Cerebellar nuclear complex (tissue), 1 donor: ENCODE measurements at places on chromosomes 4 and X.
A peak's percentile ranks its signal among the peaks of the same experiment; 100 is the strongest.

- peak; percentile 9 for DNase-seq
Observed at GRCh38 chrX:101417981-101418841, 10.2 kb downstream of the HNRNPH2 start.

DNA sequence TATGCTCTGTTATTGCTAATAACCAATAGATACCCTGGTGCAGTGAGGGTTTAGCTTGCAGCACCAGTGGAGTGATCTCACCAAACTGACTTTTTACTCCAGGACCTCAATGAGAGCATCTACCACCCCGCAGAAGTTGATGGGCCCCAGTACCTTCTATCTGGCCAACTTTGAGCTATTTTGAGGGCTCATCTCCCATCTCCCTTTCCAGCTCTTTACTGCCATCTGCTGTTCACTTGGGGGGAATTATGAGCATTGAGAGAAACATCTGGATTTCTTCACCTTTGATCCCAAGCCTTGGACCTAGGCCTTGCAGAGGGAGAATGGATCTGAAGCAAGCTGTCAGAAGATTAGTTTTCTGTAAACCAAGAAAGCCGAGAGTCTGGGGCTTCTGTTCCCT is 143.6 kb downstream of the TMEM164 start:
- DNase-seq: no peak

- DNase-seq: no peak
Observed at GRCh38 chr4:20194123-20195013, 57.3 kb upstream of the SLIT2 start.

- DNase-seq: no peak
Observed at GRCh38 chr4:95541889-95542607, 6.7 kb downstream of the UNC5C start.

GRCh38 chrX:34987646-34988045 is 45.0 kb downstream of the FAM47B start:
- no peak for DNase-seq

DNA sequence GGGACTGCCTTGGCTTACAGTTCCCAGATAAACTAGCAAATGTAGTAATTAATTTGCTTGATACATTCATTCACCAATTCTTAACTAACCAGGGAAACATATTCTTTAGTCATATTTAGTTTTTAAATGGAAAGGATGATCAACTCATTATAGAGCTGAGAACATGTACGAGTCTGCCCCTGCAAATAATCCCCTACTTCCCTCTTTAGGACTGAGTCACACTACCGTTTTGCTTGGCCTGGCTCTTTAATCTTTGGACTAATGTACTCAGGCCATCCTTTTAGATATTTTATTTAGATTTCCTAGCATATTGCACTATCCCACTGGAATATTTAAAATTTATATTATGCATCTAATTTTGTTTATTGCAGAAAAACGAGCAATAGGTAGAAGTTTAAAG is 105.5 kb upstream of the LCORL start:
- DNase-seq: no peak

DNA sequence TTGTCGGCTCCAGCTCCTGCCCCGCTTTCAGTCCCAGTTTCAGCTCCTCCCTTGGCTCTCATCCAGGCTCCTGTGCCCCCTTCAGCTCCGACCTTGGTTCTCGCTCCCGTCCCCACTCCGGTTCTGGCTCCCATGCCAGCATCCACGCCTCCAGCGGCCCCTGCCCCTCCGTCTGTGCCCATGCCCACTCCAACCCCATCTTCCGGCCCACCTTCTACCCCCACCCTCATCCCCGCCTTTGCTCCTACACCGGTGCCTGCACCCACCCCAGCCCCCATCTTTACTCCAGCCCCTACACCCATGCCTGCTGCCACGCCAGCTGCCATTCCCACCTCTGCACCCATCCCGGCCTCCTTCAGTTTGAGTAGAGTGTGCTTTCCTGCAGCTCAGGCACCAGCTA is 31.2 kb downstream of the BCORL1 start:
- no peak for DNase-seq

- DNase-seq: no peak
Observed at GRCh38 chr4:160510928-160511327, 1408.0 kb downstream of the RAPGEF2 start.

DNA sequence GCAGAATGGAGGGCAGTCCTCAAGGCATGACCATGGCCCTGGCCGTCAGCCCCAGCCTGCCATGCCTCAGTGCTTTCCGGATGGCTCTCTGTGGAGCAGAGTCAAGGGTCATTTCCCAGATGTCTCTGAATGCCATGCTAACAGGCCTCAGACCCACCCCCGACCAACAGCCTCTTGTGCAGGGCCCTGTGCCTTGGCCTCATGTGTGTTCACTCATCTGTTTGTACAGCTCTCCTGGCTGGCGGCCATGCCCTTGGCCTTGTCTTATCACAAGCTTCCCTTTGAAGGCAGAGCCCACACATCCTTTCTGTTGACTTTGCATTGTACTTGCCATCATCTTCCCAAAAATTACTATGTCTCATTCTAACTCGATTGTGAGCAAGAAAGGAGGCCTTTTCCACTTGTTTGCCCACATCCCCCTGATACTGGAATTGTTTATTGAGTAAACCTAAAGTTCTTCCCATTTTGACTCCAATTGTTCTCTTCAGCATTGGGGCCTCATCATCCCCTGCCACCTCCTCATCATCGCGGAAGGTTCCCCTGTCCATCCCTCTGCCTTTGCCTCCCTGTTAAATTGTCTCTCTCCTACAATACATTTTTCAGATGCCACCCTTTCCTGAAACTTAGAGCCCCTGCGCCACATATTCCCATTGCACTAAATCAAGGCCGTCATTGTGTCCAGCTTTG is 6.3 kb downstream of the CA5B start:
- DNase-seq: no peak

GRCh38 chrX:125203737-125204578 is 115.7 kb upstream of the TEX13C start:
- no peak for DNase-seq

DNA sequence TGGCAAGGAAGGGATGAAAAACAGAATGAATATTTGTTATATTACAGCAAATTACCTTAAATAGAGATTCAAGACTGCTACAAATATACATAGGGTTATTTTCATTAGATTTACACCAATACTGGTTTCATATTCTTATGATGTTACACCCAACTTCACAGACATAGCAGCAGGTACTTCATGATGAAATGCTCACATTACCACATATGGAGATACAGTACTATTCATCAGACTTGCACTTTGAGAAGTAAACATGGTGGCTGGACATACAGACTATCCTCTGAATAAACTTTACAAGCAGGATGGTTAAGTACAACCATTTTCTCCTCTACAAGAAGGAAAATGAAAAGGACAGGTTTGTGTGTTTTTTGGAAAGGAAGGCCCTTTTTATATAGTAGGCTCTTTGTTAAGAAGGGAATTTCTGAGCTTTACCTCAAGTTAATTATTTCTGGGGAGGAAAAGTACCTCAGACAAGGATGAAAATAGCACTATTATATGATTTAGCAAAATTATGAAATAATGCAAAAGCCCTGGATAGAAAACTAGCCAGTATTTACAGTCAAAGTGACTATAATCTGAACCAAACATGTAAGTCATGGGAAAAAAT is 12.0 kb upstream of the FAM120C start:
- no peak for DNase-seq

- DNase-seq: no peak
Observed at GRCh38 chr4:14023896-14024295, 396.4 kb upstream of the BOD1L1 start.

DNA sequence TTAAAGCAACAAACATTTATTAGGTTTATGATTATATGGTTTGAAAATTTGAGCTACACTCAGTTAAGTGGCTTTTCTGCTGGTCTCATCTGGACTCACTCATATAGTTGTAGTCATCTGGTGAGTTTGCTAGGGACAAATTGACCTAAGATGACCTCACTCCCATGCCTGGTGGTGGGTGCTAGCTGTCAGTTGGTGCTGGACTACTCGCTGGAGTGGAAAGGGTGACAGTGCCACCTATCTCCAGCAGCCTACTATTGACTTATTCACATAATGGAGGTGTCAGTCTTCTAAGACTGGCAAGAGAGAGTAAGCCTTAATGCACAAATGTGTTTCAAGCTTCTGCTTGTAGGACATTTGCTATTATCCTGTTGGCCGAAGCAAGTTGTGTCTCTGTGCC is 88.2 kb downstream of the TASL start:
- no peak for DNase-seq

DNA sequence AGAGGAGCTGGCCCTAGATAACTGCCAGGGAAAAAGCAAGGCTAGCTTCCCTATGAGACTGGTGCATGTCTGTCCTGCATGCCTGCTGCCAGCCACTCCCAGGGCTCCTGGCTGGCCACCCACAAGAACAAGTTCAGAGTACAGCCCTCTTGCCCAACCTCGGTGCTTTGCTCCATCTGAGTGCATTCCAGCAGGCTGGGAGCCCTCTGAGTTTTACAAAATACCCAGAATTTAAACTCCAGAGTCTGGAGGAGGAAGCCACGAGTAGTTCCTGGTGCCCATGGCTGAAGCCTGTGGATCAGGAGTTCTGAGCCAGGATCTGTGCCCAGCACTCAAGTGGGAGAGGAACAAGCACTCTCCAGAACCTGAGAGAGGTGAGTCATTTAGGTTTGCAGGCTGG is 111.6 kb downstream of the MAGEE2 start:
- DNase-seq: no peak

GRCh38 chr4:60020389-60020788 is 1179.7 kb upstream of the ADGRL3 start:
- no peak for DNase-seq

DNA sequence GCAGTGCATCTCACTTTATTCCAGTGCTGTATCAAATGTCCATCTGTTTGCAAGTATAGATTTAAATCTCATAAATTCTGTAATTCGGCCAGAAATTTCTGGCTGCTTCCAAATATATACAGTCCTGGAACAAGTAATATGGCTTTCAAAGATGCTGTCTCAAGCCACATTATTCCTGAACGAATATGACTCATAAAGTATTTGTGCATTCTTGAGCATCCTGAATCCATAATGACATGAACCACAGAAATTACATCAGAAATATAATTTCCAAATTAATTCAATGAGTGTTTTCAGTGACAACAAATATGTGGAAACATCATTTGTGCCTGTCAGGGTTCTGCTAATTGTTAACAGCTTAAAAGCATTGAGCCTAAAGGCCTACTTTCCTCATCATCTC is 140.9 kb upstream of the HPGD start:
- DNase-seq: no peak

- no peak for DNase-seq
Observed at GRCh38 chr4:13918991-13919441, 291.5 kb upstream of the BOD1L1 start.

DNA sequence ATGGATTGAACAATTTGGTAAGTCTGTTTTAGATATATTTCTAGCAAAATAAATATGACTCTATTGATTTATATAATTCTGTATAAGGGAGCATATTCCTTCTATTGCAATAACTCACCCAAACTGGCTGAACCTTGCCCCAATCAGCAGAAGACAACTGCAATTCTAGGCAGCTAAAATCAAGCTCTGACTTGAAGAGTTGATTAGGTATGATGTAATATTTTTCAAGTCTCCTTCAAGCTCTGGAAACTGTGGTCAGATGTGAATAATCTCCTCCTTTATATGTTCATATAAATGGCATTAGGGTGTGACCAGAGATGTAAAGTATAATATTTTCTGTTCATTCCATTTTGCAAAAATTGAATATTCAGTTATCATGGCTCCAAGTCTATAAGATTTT is 8.2 kb downstream of the RASSF6 start:
- no peak for DNase-seq

GRCh38 chrX:28610746-28611145 is 23.5 kb downstream of the IL1RAPL1 start:
- DNase-seq: no peak

DNA sequence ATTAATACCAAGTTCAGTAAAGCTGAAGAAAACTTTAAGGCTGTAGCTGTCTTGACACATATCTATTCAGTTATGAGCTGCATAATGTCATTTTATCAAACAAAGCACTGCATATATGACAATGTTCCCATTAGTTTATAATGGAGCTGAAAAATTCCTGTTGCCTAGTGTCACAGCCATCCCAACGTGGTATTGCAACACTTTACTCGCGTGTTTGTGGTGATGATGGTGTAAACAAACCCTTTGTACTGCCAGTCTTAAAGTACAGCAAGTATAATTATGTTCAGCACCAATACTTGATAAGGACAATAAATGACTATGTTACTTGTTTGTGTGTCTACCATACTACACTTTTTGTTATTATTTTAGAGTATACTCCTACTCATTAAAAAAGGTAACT is 1415.6 kb upstream of the PCDH7 start:
- DNase-seq: no peak

DNA sequence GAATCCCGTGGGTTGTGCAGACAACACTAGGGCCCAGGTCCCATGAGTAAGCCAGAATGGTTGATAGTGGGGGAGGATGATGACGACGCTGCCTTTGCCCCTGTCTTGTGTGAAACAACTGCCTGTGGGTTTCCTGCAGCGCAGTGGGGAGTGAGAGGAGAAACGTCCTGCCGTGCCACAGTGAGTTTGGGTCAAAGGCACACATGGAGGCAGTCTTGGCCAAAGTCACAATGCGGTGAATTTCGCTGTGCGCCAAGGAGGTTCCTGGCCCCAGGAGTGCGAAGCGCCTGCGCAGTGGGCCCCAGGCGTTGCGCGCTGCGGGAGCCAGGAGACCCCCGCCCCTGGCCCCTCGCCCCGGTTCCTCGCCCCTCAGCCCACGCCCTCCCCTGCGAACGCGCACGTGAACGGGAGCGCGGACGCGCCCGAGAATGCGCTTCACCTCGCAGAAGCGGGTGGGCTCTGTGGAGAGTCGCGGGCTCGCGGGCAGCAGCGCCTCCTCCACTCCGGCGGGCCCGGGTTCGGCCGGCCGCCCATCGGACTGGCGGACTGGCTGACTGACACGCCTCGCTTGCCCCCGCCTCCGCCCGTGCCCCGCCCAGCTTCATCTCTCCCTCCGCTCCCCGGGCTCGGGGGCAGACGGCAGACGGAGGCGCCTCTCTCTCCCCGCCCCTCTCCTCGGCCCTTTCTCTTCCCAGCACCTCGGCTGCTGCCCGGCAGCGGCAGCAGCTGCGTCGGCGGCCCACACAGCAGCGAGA is at the start of gene NUDT10:
TSS of gene NUDT10 (plus strand) at position 635 of the 755 bp plus-strand sequence. CDS start 144 bp downstream, outside the sequence.
- DNase-seq: peak; percentile 9

- no peak for DNase-seq
Observed at GRCh38 chrX:30246769-30247489, at the start of gene MAGEB1. MAGEB1 (plus strand) TSS chrX:30247146; CDS start chrX:30250494, 3,348 bp downstream.

DNA sequence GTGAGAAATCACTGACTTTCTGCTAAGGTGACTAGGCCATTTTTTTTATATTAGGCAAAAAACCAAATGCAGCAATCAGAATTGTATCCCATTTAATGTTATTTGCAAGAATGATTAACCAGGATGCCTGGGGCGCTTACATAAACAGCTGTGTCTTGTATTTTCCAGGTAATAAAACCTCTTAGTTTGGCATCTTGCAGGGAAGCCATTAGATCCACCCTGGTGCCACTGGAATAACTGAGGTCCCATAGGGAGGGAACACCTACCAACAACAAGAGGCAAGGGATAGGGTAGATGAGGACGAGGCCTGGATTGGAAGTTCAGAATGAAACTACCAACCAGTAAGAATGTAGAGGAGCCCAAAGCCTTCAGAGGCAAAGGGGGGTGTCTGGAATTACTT is 288.3 kb downstream of the ARHGAP24 start:
- DNase-seq: no peak

DNA sequence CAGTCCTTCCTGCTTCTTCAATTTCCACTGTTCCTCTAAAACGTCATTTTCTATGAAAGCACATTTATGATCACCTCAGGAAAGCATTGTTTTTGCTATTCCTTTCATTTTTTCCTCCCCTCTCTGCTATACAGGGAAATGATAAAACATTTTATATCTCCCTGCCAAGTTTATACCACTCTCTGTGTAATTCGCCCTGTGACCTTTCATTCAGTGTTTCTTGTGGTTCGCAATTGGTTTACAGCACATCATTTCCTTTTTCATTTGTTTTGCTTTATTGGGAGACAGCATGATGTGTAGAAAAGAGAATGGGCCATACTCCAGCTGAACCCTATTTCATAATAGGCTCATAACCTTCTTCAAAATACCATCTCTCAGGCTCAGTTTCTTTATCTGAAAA is 99.9 kb upstream of the RAPGEF2 start:
- no peak for DNase-seq
